Memory B cell (primary cell): ENCODE measurements at places on chromosomes 1 and 21.

DNA sequence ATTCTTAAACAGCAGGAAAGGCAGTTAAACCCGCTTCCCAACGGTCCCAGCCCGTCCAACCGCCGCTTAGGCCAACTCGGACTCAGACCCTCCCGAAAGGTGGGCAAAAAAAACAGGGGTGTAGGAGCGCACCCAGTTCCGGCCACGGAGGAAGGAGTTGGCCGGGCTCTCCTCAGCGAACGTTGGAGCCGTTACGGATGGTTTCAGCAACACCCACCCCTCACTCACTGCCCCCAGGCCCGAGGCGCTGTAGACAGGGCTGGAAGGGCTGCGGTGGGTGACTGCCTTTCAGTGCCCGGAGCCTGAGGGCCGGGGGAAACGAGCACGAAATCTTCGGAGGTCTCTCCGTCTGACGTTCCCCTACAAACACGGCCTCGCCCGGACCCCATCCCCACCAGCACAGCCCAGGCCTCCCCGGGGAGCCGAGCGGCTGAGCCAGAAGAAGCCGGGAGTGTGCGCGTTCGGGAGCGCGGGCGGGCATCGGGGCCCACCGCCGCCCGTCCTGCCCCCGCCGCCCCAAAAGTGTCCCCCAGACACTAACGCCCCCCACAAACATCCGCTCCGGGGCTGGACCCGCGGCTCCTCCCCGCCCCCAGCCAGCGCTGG lies 1.3 kb downstream of the KDM5B start:
- DNase-seq, result no peak

GRCh38 chr1:208134491-208134890 lies 109.7 kb downstream of the PLXNA2 start:
- DNase-seq, result no peak

GRCh38 chr1:236021424-236022135 lies 43.3 kb downstream of the NID1 start:
- DNase-seq, result no peak

DNA sequence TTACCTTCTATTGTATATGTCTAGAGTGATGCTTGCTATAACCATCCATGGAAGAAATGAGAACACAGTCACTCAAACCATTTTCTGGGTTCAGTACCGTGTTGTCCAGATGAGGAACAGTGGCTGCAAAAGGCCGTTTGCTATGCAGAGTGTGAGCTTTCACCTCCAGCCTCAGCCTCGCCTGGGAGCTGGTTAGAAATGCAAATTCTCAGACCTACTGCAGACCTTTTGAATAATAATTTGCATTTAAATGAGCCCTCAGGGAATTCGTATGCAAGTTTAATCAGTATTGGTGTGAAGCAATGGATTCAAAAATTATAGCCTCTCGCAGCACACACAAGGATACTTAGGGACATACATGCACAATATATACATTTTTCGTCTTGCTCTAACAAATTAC lies 24.1 kb downstream of the KCNJ15 start:
- DNase-seq, result no peak

GRCh38 chr21:34791776-34792503 lies 123.1 kb downstream of the CLIC6 start:
- DNase-seq, result no peak

DNA sequence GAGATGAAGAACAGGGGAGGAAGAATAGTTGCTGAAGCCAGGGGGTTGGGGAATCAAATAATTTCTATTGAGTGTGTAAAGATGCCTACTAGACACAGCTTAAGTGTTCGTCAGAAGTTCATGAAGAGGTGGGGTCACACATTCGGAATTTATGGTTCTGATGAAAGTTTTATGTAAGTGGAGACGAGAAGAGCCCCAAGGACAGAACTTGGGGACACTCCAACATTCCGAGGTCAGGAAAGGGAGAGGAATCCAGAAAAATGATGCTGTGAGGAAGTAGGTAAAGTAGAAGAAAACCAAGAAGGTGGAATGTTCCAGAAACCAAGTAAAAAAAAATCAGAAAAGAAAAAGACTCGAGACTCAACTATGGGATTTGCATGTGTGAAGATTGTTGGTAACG lies 272.5 kb downstream of the SIPA1L2 start:
- DNase-seq, result no peak

DNA sequence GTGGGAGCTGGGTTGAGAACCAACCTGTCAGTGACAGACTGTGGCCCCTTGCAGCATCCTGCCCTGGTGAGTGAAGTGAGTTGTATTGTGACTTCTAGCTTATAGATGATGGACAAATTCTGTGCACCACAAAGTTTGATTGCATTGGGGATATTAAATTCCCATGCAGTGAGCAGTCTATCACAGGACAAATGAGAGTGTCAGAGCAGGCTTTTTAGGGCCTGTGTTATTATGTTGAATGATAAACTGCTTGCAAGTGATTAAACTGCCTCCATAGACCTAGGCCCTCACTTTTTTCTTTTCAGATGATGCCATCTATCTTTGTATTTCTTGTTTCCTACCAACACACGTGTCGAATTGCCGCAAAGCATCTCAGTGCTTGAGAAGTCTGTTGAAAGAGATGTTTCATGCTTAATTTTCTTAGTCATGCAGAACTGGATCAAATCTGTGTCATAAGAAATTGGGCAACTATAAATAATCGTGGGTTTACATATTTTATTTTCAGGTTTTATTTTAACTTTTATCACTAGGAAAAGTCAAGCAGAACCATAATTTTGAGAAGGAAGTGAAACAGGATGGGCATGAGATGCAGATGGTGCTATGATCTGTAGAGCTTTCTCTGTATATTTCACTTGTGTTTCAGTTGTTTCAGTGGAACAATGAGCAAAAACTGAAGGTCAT lies 199.2 kb downstream of the S1PR1 start:
- no peak for DNase-seq

DNA sequence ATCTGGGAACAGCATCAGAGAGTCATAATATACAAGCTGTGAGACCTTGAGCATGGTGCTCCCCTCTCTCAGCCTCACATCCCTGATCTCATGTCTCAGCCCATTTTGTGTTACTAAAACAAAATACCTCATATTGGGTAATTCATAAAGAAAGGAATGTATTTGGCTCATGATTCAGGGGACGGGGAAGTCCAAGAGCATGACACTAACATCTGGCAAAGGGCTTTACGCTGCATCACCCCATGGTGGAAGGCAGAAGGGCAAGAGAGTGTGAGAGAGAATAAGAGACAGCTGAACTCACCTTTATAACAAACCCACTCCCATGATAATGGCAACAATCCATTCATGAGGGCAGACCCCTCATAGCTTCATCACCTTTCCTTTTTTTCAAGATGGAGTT lies 36.5 kb downstream of the RNASEL start:
- DNase-seq, result no peak

DNA sequence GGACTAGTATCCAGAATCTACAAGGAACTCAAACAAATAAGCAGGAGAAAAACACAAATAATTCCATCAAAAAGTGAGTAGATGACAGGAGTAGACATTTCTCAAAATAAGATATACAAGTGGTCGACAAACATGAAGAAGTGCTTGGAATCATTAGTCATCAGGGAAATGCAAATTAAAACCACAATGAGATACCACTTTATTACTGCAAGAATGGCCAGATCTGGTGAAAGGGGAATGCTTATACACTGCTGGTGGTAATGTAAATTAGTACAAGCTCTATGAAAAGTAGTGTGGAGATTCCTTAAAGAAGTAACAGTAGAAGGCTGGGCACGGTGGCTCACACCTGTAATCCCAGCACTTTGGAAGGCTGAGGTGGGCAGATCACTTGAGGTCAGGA lies 73.8 kb downstream of the POU2F1 start:
- DNase-seq, result no peak

DNA sequence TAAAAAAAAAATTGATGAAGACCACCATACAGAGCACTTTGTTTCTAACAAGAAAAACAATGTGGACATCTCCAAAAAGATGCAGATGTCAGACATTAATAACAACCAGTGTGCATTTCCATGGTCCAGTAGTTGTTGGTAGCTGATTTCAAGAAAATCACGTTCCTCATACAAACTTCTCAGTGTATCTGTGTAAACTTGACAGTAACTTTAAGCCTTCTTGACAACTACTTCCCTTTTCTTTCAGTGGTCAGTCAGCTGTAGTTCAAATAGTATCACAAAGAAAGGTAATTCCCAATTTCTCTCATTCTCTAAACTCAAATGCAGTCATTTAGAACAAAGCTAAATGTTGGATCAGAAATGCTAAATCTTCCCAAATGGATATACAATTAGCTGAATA lies 879.9 kb downstream of the AMY1C start:
- DNase-seq, result no peak
